ENCODE measurements at places on chromosomes 1 and 21. TPM values are rescaled to one million over a fixed set of nuclear protein-coding genes. Genes with fewer than 3 reads are reported as not detected.

PAX7 gene
- polyA plus RNA-seq, result 0.03 TPM

KIF17 gene
- polyA plus RNA-seq, result 12.1 TPM

GRCh38 chr21:34913811-34914210 is 135.3 kb downstream of the RUNX1 start:
- DNase-seq, result no peak

DNA sequence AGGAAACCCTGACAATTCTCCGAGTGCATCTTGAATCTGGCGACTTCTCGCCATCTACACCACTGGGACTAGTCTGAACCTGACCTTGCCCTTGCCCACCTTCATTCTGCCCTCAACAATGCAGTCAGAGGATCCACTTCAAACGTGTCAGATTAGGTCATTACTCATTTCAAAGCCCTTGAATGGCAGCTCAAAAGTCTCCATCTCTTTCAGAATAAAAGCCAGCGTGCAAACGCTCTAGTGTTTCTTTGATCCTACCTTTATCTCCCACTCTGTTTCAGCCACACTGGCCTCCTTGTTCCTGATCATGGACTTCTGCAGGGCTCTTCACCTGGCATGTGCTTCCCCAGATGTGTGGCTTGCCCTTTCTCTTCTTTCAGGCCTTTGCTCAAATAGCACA is 31.3 kb downstream of the SLC30A1 start:
- no peak for DNase-seq

GRCh38 chr1:202844259-202844658 is 33.5 kb downstream of the PCAT6 start:
- DNase-seq, result no peak

AGMAT gene
- 0.79 TPM for polyA plus RNA-seq

GRCh38 chr1:226223157-226223785 is at the start of gene MIXL1:
Gene MIXL1, plus strand, starts transcription at chr1:226223664. Its CDS starts 18 bp downstream, at chr1:226223682.
- no peak for DNase-seq

CLEC20A gene
- 0.13 TPM for polyA plus RNA-seq

CD84 gene
- 2.1 TPM for polyA plus RNA-seq

FNDC10 gene
- 2.1 TPM for polyA plus RNA-seq

- no peak for DNase-seq
Observed at GRCh38 chr1:153768316-153769181, 6.7 kb upstream of the SLC27A3 start.

- no peak for DNase-seq
Observed at GRCh38 chr1:198423673-198424072, 116.8 kb downstream of the ATP6V1G3 start.

GRCh38 chr1:8545078-8545477 is 227.2 kb downstream of the SLC45A1 start:
- DNase-seq, result no peak

TNFRSF4 gene
- polyA plus RNA-seq, result 2.3 TPM

DNA sequence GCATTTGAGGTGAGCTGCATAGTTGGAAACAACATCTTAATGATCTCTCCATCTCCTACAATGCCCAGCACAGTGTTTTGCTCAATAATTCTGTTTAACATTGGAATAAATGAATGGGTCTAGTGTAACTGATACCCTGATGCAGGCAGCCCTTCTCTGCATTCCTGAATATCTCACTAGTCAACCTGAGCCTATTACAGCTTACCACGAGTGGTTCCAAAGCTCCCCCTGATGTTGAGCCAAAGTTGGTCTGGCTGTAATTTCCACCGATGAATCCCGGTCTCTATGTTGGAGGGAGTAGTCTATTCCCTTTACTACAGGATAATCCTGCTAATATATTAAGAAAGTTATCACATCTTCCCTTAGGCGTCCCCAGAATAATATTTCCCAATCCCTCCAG is 63.8 kb downstream of the ZBTB18 start:
- DNase-seq, result no peak

DNA sequence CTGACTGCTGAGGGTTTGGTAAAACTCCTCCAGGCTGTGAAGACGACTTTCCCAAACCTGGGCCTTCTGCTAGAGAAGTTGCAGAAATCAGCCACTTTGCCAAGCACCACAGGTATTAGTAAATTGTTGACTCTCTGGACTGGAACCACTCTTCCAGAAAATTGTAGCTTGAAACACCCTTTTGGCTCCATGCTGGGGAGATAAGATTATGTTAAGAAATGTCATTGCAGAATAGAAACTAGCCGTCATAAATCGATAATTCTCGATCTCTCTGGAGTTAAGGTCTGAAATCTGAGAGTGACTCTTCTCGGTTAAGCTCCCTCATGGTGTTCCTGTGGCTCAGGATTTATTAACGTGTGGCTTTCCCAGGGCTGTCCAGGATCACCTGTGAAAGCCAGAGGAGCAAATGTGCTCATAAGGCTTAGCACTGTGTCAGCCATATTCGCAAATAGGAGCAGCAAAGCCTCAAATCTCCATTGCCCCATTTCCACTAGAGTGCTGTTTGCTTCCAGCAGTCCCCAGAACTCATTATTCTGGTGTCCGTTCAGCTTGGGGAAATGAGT is 54.6 kb downstream of the ZBTB40 start:
- no peak for DNase-seq

EIF4G3 gene
- polyA plus RNA-seq, result 59.4 TPM

GRCh38 chr1:59058665-59059439 is 238.0 kb upstream of the FGGY start:
- no peak for DNase-seq

- DNase-seq, result no peak
Observed at GRCh38 chr1:197663162-197663953, 111.9 kb downstream of the DENND1B start.

WNT9A gene
- 2.4 TPM for polyA plus RNA-seq

DNA sequence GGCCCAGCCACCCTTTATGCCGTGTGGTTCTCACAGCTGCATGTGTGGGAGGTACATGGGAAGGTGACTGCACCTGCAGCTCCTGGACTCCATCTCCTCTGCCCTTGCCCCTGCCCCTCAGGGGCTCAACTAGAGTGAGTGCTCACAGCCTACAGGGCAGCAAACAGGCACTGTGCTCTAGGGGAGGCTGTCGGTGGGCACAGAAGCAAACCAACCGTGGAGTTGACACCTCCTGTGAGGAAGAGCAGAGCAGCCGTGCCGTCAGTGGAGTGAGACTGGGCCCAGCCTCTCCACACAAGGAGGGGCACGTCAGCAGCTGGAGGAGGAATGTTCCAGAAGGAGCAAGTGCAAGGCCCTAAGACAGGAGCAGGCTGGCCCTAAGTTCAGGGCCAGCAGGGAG is 32.7 kb downstream of the BMP8A start:
- no peak for DNase-seq

SLC6A17 gene
- 0.04 TPM for polyA plus RNA-seq

- DNase-seq, result no peak
Observed at GRCh38 chr1:67193704-67194103, 27.4 kb downstream of the IL23R start.

NIBAN1 gene
- 18.3 TPM for polyA plus RNA-seq

Data from left lung (tissue), 14 donors.